Foreskin melanocyte (primary cell): ENCODE measurements at places on chromosomes 1 and 21.

DNA sequence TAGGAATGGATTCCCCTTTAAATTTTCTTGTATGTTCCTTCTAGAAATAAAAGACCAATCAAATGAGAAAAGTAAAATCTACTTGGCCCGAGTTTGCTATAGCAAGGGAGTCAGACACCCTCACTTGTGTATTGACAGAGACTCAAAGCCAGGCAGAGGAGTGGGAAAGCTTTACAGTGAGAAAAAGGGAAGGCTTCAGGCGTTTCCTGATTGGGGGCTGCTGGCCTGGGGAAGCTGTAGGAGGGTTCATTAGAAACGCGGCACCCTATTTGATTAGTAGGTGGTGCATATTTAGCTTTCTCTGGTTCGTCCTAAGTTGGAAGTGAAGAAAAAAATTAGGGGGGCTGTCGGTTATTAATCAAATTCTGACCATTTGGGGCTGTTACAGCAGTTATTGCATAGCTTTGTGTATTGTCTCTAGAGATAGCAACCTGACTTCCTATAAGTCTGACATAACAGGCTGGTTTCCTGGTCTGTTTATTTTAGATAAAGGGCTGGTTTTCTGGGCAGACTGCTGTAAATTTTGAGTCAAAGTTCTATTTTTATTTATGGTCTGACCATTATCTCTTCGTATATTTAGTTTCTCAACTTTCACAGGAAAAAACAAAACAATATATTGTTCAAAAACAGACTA, 10.0 kb downstream of the SLC25A24 start:
- DNase-seq, result no peak

DNA sequence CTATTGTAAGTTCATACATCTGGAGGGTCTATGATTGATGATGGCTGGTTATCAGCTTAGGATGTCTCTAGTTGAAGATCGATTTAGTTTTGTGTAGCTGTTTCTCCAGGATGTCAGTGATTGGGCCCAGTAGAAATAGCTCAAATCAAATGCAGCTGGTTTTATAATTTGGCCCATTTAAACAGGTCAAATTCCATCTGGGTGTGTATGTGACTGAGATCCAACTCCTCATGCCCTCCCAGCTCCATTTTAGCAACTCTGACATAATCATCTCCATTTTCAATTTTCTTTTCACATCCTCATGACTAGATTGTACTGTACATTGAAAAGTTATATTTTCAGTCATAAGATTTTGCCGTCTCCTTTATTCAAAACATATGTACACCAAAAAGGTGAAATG, 99.2 kb downstream of the TPR start:
- no peak for DNase-seq

- no peak for DNase-seq
Observed at GRCh38 chr1:110224240-110224995, 14.3 kb downstream of the KCNC4 start.

- DNase-seq, result no peak
Observed at GRCh38 chr1:59803458-59804038, 11.2 kb upstream of the HOOK1 start.
